ENCODE measurements at places on chromosomes 2 and 18.
A peak's percentile ranks its signal among the peaks of the same experiment; 100 is the strongest.

- peaks cover 32% of the 10 kb centered on the region for H3K36me3 ChIP-seq
- H3K27ac ChIP-seq, result no peak overlapping the region
- H3K4me1 ChIP-seq, result peaks cover 26% of the 10 kb centered on the region
- H3K27me3 ChIP-seq, result no peaks in the 10 kb centered on the region
Measured at GRCh38 chr2:3233877-3234276, 143.7 kb downstream of the EIPR1 start.

- H3K4me3 ChIP-seq, result no peak overlapping the region
- no peaks in the 10 kb centered on the region for H3K27me3 ChIP-seq
- no peaks in the 10 kb centered on the region for H3K4me1 ChIP-seq
- no peak for DNase-seq
Measured at GRCh38 chr2:56749152-56749752, 565.5 kb downstream of the CCDC85A start.

- H3K36me3 ChIP-seq, result no peaks in the 10 kb centered on the region
- H3K4me1 ChIP-seq, result no peaks in the 10 kb centered on the region
- H3K27me3 ChIP-seq, result no peaks in the 10 kb centered on the region
- no peak overlapping the region for H3K4me3 ChIP-seq
Measured at GRCh38 chr2:163493359-163494298, 242.2 kb downstream of the FIGN start.

DNA sequence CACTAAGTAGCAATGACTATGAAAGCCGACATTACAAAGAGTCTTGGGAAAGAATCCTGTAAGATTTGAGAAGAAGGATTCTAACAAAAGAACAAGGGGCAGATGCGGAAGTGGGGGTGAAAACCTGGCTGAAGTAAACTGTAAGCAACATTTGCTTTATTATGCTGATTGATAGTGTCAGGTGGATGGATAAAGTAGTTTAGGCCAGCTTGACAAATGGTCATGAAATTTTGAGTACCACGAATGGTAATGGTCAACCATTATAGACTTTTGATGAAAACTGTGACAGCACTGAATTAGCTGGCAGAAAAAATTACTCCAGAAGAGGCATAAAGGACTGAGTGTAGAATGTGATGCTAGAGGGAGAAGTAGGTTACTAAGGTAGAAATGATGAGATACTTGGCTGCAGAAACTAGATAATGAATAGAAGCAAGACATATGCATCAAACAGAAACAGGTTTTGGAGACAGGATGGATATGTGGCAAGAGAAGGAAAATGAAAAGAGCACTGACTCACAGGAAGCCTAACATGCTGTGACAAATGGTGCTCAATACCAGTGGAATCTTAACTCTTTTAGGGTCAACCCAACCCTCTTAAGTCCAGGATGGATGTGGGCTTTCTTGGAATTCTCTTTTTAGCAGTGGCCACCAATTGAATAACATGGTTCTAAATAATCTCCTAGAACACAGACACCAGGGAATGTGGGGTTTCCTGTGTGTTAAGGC, 6.8 kb downstream of the THUMPD2 start:
- peaks cover 52% of the 10 kb centered on the region for H3K4me1 ChIP-seq
- H3K36me3 ChIP-seq, result peaks cover 36% of the 10 kb centered on the region
- DNase-seq, result no peak
- H3K4me3 ChIP-seq, result no peak overlapping the region
- peak overlapping the region; percentile 5 for H3K27ac ChIP-seq

- H3K4me3 ChIP-seq, result no peak overlapping the region
- no peaks in the 10 kb centered on the region for H3K27me3 ChIP-seq
- H3K4me1 ChIP-seq, result no peaks in the 10 kb centered on the region
- H3K36me3 ChIP-seq, result no peaks in the 10 kb centered on the region
Measured at GRCh38 chr2:154350911-154351310, 347.6 kb upstream of the KCNJ3 start.

DNA sequence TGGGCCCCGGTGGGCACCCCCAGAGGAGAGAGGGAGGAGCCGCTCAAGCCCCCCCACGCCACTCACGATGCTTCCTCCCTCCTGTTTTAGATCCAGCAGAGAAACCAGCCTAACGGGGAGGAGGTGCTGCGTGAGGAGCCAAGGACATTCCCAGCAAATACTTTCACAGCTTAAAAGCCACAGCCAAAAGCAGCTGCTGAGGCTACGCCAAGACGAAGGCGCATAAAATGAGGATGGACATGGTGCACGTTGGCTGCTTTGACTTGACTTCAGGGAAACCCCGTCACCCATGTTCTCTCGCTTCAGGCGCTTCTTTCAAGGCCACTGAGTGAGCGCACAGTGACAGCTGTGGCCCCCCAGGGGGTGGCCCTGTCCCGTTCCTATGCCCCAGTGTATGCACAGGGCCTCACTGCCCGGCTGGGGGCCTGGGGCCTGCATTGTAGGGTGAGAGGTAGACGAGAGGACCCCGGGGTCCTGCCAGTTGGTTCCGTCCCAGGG, 72.1 kb upstream of the PXDN start:
- H3K27ac ChIP-seq, result no peak overlapping the region
- peaks cover 2% of the 10 kb centered on the region for H3K4me1 ChIP-seq
- H3K4me3 ChIP-seq, result no peak overlapping the region
- peaks cover 3% of the 10 kb centered on the region for H3K27me3 ChIP-seq

GRCh38 chr18:35171315-35171987, 69.4 kb upstream of the ZNF397 start:
- no peak overlapping the region for H3K4me3 ChIP-seq
- DNase-seq, result no peak
- H3K27ac ChIP-seq, result peak overlapping the region; percentile 45
- no peaks in the 10 kb centered on the region for H3K36me3 ChIP-seq
- H3K4me1 ChIP-seq, result peaks cover 33% of the 10 kb centered on the region

GRCh38 chr2:43612944-43613343, 17.1 kb upstream of the THADA start:
- H3K4me3 ChIP-seq, result no peak overlapping the region
- peaks cover 2% of the 10 kb centered on the region for H3K4me1 ChIP-seq
- H3K27ac ChIP-seq, result no peak overlapping the region
- no peaks in the 10 kb centered on the region for H3K36me3 ChIP-seq
- H3K27me3 ChIP-seq, result peaks cover 6% of the 10 kb centered on the region

DNA sequence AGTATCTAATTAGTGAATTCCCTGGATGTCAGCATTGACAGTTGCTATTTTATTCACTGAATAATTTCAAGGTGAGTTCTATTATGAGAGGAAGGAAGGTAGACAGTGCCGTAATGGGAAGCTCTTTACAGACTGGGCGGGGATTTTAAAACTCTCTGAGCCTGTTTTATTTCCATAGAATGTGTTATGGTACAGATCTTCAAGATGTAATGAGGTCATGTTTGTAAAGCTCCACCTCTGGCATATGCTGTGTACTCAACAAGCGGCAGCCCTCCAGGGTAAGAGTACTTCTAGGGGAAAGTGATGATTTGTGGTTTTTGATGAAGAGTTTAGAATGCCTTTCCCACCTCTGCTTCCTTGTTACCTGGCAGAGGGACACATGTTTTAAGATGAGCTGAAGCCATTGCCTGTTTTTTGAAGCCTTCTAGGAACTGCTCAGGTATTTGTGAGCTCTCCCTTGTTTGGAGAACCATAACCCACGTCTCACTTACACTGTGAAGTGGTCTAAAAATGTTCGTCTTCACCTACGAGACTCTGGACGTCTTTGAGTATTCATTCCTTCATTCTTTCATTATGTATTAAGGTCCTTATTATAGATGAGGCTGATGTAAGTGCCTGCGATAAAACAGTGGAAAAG, 251.2 kb downstream of the PTGR3 start:
- H3K27me3 ChIP-seq, result no peaks in the 10 kb centered on the region
- H3K36me3 ChIP-seq, result peaks cover 6% of the 10 kb centered on the region
- H3K4me1 ChIP-seq, result no peaks in the 10 kb centered on the region
- no peak overlapping the region for H3K4me3 ChIP-seq
- no peak for DNase-seq

GRCh38 chr2:168002021-168002553, 245.3 kb downstream of the STK39 start:
- H3K27ac ChIP-seq, result peak overlapping the region; percentile 71
- H3K4me1 ChIP-seq, result peaks cover 11% of the 10 kb centered on the region
- H3K4me3 ChIP-seq, result no peak overlapping the region
- peaks cover 25% of the 10 kb centered on the region for H3K36me3 ChIP-seq
- no peak for DNase-seq
